Right cardiac atrium (tissue), 5 donors: ENCODE measurements at places on chromosomes 7 and 10. TPM values are rescaled to one million over a fixed set of nuclear protein-coding genes. Genes with fewer than 3 reads are reported as not detected.

DNA sequence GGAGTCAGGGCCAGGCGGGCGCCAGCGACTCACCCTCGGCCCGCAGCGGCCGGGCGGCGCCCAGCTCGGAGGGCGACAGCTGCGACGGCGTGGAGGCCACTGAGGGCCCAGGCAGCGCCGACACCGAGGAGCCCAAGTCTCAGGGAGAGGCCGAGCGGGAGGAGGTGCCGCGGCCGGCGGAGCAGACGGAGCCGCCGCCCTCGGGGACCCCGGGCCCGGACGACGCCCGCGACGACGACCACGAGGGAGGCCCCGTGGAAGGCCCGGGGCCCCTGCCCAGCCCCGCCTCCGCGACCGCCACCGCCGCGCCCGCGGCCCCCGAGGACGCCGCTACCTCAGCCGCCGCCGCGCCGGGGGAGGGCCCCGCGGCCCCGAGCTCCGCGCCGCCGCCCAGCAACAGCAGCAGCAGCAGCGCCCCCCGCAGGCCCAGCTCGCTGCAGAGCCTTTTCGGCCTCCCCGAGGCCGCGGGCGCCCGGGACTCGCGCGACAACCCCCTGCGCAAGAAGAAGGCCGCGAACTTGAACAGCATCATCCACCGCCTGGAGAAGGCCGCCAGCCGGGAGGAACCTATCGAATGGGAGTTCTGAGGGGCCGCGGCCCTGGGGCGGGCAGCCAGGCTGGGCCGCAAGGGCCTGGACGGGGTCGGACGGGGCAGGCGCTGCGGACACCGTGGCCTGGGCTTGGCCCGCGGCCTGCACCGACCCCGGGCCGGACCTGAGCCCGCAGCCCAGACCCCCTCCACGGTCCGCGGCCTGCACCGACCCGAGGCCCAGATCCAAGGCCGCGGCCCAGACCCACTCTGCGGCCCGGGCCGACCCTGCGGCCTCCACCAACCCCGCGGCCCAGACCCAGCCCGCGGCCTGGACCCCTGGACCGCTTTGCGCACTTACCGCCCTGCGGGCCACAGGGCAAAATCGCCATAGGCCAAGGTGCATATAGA lies 37.9 kb upstream of the SH2B2 start:
- no peak for DNase-seq

DNA sequence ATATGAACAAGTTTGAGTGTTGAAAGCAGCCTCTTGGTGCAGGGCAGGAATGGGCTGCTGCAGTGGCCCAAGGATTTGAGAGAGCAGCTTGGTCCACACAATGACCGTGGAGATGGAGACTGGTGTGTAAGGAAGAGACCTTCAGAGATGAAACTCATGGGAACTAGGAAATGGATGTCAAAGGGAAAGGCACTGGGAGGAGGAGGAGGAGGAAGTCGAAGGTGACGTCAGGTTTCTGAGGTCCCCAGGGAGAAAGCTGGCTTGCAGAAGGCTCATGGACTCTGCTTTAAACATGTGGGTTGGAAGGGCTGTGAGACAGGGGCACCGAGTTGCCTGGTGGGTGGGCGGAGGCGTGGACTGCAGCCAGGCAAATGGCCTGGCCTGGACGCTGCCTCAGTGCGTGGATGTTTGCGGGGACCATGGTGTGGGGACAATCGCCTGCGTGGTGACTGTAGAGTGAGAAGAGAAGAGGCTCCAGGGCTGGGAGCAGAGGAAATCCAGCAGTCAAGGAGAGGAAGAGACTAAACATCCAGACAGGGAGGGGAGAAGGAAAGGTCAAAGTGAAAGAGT lies 14.6 kb downstream of the C10orf71 start:
- no peak for DNase-seq

Gene TAS2R3
- 0.18 TPM for polyA plus RNA-seq

GRCh38 chr7:153087498-153087897 lies 327.9 kb downstream of the ACTR3B start:
- no peak for DNase-seq

- no peak for DNase-seq
Measured at GRCh38 chr7:139972029-139972428, 90.7 kb downstream of the PARP12 start.

DNA sequence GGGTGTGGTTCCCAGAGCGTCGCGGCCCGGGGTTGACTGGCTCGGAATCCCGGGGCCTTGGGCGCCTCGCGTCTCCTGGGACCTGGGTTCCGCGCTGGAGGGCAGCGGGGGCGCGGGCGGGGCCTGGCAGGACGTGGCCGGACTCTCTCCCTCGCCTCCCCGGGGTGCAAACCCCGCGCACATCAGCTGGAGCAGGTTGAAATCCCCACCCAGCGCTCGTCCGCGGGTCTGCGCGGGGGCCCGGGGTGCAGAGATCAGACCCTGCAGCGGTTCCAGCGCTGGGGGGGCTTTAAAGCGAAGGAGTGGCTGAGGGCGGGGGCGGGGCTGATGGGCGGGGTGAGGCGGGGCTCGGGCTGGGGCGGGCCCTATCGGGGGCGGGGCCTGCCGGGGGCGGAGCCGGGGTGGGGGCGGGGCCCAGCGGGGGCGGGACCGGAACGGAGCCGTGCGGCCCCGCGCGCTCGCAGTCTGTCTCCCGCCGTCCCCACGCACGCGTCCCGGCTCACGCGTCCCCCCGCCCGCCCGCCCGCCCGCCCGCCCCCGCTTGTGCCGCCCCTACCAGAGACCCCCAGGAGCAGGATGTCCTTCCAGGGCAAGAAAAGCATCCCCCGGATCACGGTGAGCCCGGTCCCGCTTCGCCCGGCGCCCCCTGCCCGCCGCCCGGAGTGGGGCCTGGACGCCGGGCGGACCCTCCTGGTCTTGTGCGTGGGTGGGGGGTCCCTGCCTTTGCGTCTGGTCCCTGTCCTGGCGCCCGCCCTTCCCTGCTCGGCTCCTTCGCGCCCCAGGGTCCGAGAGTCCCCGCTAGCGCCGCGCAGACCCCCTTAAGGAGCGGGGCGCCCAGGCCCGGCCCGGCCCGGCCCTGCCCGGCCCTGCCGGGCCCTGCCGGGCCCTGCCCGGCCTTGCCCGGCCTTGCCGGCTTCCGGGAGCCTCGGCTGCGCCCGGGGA lies at the start of gene DPYSL4:
Gene DPYSL4 (plus strand): TSS at position 461 of the 942 bp plus-strand sequence. CDS start 116 bp downstream, at position 577.
- DNase-seq = peak; percentile 59

Gene DIP2C
- 7.9 TPM for polyA plus RNA-seq
